ENCODE measurements at places on chromosomes 12 and 14.

GRCh38 chr12:10529603-10530002, 23.9 kb downstream of the EIF2S3B start:
- DNase-seq = no peak

GRCh38 chr14:54440037-54440436, 1.1 kb downstream of the CNIH1 start:
- DNase-seq = no peak

- no peak for DNase-seq
These were observed 29.6 kb downstream of the ADIPOR2 start for GRCh38 chr12:1720494-1720893.

- no peak for DNase-seq
These were observed 58.4 kb downstream of the SOX5 start for GRCh38 chr12:23891115-23891514.

DNA sequence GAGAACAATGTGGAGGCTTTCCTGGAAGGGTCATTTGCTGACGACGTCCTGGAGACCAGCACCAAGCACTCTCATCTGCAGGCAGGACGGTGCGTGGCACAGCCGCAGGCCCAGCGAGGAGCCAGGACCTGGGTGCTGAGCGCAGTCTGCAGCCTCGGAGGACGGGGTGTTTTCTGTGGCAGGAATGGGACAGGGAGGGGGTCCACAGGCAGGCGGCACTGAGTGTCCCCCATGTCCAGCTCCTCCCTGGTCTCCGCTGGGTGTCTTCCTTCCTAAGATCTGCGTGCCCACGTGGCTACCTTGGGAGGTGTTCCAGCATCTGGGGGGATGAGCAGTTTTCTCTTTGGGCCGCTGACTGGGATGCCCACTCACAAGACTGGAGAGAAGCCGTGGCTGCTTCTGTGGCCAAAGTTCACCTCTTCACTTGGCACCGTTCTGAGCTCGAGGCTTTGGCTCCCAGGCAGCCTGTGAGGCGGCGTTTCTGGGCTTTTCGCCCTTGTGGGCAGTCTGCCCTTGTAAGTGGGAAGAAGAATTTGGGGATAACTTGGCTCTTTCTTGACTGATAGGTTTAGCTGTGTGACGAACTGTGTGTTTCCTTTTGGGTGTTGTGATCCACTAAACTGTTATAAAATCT, 72.2 kb downstream of the NOC4L start:
- no peak for DNase-seq

GRCh38 chr14:20627346-20628027, 14.0 kb downstream of the OR6S1 start:
- no peak for DNase-seq

GRCh38 chr12:122022393-122023338, 982 bp downstream of the BCL7A start:
- no peak for DNase-seq

Data from glutamatergic neuron (in vitro differentiated cells).